ENCODE measurements at places on chromosomes 16 and 17. TPM values are rescaled to one million over a fixed set of nuclear protein-coding genes. Genes with fewer than 3 reads are reported as not detected.

DNA sequence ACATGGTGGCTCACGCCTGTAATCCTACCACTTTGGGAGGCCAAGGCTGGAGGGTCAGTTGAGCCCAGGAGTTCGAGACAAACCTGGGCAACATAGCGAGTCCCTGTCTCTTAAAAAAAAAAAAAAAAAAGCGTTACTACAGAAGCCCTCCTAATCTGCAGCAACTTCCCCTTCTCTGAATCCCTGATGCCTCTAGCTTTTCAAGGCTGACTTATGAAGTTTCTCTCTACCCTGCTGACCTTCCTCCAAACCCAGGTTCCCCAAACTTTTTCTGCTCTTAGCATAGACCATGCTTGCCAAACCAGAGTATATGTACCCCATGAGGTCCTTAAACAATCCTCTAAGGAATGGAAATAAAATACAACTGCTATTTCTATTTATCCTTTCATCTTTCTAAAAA is 16.4 kb downstream of the LYRM1 start:
- DNase-seq = no peak

GRCh38 chr16:72467157-72467759 is 295.3 kb upstream of the PMFBP1 start:
- no peak for DNase-seq

The CHST5 gene
- not detected for total RNA-seq

DNA sequence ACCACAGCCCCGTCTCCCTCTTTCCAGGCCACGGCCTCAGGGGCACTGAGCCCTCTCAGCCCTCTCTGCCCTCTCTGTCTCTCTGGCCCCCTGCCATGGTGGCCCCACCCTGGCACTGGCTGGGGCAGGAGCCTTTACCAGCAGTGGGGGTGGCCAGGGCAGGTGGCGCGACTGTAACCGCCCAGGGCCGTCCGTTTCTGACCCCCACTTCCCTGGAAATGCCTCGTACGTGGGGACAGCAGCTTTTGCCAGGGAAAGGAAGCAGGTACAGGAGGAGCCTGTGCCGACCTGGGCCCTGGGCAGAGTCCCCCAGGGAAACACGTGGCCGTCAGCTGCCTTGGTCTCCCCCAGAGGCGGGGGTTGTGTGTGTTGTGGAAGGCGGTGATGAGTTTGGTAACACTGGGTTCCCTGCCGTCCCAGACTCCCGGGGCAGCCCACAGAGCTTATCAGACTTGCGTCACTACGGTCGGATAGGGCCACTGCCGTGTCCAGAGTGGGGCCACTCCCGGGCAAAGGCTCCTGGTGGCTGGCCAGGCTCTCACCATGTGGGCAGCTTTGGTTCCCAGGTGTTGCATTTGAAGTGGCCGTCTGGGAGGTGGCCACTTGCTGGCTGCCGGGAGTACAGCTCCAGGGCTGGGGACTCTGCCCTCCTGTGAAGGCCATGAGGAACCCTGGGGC is 249.3 kb upstream of the CIBAR2 start:
- DNase-seq = peak; percentile 85

DNA sequence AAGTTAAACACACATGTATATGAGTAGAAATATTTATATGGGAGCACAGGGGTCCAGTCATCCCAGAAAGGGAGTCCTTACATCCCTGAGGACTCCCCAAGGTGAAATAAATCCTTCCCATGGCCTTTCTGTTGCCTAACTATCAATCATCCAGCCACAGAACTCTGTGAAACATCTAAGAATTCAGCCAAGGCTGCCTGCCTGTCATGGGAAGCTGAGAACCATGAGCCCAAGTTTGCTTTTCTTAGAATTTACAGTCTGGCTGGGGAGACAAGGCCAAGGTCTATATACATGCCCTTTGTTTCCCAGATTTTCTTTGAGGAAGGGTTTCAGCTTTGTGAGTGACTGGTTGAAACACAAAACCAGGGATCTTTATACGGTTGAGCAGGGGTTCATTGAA is 15.8 kb downstream of the MYL4 start:
- DNase-seq = no peak

The CCL13 gene
- total RNA-seq = 3.1 TPM

The MFAP4 gene
- total RNA-seq = 371 TPM

- DNase-seq = no peak
Observed at GRCh38 chr16:55240888-55241287, 83.1 kb upstream of the IRX6 start.

- no peak for DNase-seq
Observed at GRCh38 chr16:73016488-73016830, 31.5 kb downstream of the ZFHX3 start.

DNA sequence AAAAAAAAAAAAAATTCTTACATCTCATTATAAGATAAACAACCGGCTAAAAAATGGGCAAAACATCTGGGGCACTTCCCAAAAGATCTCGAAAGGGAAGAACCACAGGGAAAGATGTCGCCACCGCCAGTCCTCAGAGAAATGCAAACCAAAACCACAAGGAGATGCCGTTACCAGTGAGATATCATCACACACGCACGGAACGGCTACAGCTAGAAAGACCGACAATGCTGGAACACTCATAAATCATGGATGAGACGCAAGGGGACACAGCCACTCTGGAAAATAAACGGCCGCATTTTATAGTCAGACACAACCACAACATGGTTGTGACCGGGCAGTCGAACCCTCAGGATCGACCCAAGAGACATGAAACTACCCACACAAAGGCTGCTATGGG is 24.5 kb downstream of the WDR45B start:
- DNase-seq = no peak

The SEZ6L2 gene
- total RNA-seq = 0.86 TPM

The CES4A gene
- 7.4 TPM for total RNA-seq

The TRPV3 gene
- 2.7 TPM for total RNA-seq

DNA sequence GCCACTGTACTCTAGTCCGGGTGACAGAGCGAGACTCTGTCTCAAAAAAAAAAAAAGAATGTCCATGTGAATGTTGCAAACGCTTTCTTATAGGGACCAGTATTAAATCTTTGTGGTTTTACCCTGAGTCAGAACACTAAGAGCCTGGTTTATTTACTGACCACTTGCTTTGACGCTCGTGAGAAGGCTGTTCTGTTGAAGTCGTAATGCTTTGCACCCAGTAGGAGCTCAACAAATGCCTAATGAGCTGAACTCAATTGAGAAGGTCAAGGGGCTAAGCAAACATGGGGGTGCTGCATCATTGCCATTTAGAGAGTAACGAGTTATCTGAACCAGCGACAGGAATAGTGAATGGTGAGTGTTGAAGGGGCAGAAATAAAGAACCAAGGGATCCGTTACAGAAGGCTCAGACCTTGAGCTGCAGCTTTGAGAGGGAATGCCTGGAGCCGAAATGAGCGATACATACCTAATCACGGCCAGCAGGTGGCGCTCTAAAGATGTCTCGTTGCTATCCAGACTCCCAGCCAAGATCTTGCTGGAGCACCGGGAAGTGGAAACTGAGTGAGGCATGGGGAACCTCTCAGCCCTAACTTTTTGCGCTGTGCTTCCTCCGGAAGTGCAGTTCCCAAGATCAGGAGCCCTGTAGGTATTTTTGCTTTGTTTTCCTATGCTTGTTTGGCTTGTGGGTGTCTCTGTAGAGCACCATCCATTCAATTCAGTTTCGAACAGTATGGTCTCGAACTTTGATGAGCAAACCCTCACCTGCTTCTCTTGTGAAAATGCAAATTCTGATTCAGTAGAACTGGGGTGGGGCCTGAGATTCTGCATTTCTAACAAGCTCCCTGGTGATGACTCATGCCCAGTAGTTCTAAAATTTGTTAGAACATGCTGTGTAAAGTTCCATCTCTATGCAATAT is 12.6 kb upstream of the RNF222 start:
- peak; percentile 96 for DNase-seq

The TMEM219 gene
- 80.9 TPM for total RNA-seq

GRCh38 chr17:14827396-14827919 is 437.7 kb downstream of the PMP22 start:
- no peak for DNase-seq

The CHD9NB gene
- total RNA-seq = 1.0 TPM

- no peak for DNase-seq
Observed at GRCh38 chr16:27634779-27635178, 84.8 kb downstream of the KATNIP start.

The HSPB9 gene
- not detected for total RNA-seq

The KLHL10 gene
- 0.32 TPM for total RNA-seq

DNA sequence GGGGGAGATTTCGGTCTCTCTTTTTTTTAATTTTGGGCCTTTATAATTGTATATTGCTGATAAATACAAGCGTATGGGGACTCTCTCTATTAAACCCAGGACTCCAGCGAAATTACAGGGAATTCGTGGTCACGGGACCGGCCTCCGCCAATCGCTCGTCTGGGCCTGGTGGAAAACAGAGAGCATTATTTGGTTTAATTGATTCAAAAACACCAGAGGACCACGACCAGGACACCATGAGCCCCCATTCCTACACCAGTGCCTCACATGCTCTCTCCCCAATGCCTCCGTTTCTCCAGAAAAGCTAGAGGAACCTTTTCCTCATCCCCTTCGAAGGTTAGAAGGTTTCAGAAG is at the start of gene HOXB2:
HOXB2 (minus strand) TSS at position 88 of the 354 bp plus-strand sequence. CDS start 198 bp downstream, outside the sequence.
- no peak for DNase-seq

- no peak for DNase-seq
Observed at GRCh38 chr17:42342242-42343008, 45.8 kb downstream of the STAT3 start.

The G6PC1 gene
- total RNA-seq = not detected

- DNase-seq = no peak
Observed at GRCh38 chr17:29619251-29619650, 3.5 kb downstream of the CORO6 start.

GRCh38 chr17:67970783-67971182 is 25.5 kb downstream of the C17orf58 start:
- no peak for DNase-seq

GRCh38 chr17:81995463-81996231 is 18.2 kb downstream of the ASPSCR1 start:
- DNase-seq = no peak

- no peak for DNase-seq
Observed at GRCh38 chr17:34781571-34782108, 179.6 kb downstream of the CCT6B start.

DNA sequence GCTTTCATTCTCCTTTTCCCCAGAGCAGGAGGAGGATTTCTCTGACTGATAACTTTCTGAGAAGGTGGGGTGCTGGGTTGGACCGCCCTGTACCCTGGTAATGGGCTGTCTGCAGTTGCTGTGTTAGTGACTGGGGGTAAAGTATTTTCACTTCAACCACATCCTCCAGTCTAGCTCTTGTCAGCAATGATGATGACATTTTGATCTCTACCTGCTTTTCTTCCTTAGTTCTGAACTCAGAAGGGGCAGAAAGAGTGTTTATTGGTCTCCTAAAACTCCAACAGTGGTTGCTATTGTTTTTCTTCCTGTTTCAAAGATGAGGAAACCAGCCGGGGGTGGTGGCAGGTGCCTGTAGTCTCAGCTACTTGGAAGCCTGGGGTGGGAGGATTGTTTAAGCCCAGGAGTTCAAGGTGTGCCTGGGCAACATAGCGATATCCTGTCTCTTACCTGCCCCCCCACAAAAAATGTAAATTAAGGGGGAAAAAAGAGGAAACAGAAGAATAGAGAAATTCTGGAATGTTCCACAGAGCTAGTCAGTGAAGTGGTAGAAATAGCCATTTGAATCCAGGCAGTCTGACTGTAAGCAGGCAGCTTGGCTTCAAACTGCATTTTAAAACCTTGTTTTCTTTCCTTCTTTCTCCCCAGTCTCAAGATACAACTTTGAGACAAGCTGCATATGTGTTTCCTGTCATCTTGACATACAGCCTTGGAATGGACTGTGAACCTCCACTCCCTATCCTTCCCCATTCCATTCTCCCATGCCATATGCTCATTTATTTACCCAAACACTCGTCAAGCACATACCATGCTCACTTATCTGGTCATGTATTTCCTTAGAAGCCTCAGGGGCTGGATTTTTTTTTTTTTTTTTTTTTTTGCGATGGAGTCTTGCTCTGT is 3.3 kb upstream of the N4BP1 start:
- DNase-seq = no peak

DNA sequence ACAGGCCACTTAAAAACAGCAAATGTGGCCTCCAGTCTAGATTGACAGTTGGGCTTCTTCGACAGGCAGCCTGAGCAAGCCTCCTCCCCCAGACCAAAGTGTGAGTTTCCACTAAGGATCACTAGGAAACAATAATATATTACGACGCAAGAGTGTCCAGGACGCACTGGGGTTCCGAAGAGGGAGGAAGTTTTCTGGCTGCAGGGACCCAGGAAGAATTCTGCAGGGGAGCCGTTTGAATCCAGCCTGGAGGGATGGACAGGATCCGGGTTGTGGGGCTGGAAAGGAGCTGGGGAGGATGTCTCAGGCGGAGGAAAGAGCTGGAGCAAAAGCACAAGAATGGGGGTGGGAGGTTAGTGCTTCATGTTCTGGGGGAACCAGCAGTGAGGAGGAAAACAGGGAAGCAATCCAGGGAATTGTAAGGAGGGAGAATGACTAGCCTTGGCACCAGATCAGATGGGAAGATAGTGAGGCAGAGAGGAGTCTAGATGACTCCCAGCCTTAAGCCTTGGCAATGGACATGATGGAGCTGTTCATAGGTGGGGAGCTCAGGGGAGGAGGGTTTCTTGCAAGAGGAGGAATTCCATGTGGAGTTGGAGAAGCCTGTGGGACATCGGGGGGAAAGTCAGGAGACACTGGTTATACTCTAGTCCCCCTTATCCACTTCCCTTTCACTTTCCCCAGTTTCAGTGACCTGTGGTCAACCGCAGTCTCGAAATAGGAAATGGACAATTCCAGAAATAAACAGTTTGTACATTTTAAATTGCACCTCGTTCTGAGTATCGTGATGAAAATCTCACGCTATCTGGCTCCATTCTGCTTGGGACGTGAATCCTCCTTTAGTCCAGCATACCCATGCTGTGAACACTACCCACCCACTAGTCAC is 26.6 kb downstream of the NGFR start:
- DNase-seq = no peak

GRCh38 chr16:62445909-62446308 is 409.7 kb upstream of the CDH8 start:
- no peak for DNase-seq

DNA sequence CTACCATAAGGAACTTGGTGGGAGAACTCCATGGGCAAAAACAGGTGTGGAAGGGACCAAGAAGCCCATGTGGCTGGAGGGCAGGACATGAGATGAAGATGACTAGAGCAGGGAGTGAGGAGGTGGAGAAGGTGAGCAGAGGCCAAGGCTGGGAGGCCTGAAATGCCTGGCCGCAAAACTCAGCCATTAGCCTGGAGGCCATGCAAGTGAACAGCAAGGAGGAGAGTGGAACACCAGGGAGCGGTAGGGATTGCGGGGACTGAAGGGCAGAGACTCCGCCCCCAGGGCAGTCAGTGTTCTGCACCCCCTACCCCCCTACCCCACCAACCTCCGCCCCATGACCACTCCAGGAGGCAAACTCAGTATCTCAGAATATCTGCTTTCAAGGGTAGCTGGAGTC is 17.0 kb downstream of the BCL7C start:
- no peak for DNase-seq

The ARHGDIG gene
- 0.97 TPM for total RNA-seq
